ENCODE measurements at places on chromosomes 1 and 21. TPM values are rescaled to one million over a fixed set of nuclear protein-coding genes. Genes with fewer than 3 reads are reported as not detected.

DNA sequence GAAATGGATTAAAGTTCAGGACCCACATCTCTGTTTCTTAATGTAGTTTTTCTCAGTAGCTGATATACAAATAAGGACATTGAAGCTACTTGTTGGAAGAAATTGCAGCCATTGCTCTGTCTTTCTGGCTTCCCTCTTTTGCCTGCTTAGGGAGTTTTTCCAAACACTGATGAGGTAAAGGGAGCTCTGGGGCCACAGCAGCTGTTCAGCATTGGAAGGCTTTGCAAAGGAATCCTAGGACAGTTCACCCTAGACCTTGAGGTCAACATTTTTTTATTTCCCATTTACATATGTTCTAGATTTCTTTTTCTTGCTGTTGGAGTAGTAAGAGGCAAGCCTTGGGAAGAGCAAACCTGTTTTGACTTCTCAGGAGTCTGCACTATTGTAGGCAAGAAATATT, 126.9 kb upstream of the PLPPR5 start:
- no peak for DNase-seq

- DNase-seq: no peak
These were observed 126.1 kb downstream of the NAV1 start for GRCh38 chr1:201665036-201665435.

DNA sequence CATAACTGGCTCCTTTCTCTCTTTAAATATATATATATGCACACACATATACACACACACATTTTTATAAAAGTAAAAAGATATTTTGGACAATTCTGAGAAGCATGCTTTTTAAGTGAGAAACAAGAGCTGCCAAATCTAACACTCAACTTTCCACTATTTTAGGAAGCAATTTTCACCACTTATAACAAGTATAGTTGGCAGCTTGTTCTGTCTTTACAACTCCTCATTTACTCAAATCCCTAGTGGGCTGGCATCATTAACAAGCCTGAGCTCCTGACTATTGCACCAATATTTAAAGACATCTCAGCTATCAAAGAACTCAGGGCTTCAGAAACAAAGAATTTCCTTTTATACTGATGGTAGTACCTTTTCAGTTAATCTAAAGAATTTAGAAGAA, 76.6 kb downstream of the RAB3GAP2 start:
- no peak for DNase-seq

TCEA3 gene
- total RNA-seq: 79.5 TPM

GRCh38 chr1:234961456-234962339, 166.9 kb downstream of the TOMM20 start:
- DNase-seq: no peak

DNA sequence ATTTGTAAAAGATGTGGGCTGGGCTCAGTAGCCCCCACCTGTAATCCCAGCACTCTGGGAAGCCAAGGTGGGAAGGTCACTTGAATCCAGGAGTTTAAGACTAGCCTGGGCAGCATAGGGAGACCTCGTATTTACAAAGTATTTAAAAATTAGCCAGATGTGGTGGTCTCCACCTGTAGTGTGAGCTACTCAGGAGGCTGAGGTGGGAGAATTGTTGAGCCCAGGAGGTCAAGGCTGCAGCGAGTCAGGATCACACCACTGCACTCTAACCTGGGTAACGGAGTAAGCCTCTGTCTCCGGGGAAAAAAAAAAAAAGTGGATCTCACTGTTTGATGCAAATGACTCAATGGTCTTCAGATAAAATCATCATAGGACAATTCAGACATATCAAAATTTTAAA, 77.5 kb upstream of the RBM34 start:
- no peak for DNase-seq

GRCh38 chr1:232702911-232703310, 73.0 kb upstream of the SIPA1L2 start:
- DNase-seq: no peak

GRCh38 chr1:240193679-240194078, 102.0 kb downstream of the FMN2 start:
- DNase-seq: no peak

IRF6 gene
- 30.1 TPM for total RNA-seq

DDR2 gene
- 82.1 TPM for total RNA-seq

DNA sequence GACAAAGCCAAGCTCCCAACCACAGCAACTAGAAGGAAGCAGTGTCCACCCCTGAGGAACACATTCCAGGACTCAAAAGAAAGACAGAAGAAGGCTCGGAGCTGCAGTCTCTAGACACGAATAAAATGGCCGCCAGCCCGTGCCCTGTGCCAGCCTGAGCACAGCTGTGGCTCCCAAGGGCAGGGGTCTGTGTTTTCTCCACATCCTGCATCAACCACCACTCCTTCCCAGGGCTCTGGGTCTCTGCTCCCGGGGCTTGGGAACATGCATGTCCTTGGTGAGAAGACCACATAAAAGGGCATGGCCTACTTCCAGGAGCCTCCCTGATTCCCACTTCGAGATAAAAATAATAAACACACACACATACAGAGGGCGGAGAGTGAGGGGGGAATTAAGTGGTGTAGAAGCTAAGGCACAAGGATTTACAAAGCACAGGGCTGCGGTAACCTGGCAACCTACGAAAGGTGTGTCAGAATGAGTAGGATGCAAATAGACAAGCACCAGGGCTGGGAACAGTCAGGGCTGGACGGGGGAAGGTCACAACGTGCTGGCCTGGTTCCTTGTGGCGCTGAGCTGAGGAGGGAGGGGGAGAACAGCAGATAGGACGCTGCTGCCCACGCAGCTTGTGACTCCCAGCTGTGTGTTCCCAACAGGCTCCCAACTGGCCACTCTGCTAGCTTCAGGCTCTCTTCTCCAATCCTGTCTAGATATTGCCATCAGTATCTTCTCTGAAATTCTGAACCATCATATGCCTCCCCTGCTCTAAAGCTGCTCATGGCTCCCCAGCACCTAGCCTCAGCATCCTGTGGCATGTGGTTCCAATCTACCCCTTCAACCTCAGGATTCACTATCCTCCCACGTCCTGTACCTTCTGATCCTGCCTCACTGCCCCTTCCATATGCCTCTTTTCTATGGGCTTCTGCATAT, 72.5 kb downstream of the CD34 start:
- peak; percentile 76 for DNase-seq

DNA sequence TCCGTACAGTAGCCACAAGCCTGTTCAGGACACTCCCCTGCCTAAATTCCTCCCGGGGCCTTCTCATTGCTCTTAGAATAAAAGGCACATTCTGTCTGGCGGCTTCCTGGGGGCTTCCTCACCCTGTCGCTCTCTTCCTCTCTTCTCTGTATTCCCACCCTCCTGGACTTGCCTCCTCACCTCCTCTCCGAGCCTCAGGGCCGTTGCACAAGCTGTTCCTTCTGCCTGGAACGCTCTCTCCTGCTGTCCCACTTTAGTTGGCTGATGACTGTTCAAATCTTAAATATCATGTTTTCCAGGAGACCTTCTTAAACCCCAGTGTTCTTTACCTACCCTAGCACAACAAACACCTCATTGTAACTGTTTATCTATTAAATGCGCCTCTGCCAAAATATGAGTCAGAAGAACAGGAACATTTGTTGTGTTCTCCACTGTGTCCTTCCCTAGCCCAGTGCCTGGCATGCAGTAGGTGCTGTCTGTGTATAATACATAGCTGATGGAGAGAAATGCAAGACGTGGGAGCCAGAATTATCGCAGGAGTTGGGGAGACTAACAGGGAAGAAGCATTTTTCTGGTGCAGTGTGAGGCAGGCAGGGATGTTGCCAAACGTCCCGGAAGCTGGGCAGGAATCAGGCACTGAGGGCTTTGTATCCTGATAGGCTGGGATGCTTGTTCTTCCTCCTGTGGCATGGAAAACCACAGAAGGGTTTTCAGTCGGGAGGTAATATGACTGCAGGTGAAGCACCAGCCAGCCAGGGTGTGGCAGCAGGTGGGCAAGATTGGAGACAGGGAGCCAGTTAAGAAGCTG, 24.1 kb upstream of the THRAP3 start:
- peak; percentile 74 for DNase-seq

- no peak for DNase-seq
These were observed 45.9 kb downstream of the LUZP1 start for GRCh38 chr1:23122796-23123195.

GRCh38 chr1:234486858-234487840, 8.2 kb upstream of the TARBP1 start:
- no peak for DNase-seq

DNA sequence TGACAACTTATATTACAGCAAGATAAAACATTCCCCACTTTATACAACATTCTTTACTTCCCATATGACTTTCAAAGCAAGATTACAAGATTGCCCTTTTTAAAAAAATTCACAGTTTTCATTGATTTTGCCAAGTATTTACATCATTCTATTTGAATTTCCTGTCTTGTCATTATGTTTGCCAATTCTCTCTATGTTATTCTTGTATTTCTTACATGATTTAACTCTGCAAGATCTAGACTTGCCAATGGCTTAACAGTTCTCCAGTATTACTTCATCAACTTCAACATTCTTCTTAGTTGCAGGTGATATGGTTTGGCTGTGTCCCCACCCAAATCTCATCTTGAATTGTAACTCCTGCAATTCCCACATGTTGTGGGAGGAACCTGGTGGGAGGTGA, 31.6 kb downstream of the FMO4 start:
- no peak for DNase-seq

DNA sequence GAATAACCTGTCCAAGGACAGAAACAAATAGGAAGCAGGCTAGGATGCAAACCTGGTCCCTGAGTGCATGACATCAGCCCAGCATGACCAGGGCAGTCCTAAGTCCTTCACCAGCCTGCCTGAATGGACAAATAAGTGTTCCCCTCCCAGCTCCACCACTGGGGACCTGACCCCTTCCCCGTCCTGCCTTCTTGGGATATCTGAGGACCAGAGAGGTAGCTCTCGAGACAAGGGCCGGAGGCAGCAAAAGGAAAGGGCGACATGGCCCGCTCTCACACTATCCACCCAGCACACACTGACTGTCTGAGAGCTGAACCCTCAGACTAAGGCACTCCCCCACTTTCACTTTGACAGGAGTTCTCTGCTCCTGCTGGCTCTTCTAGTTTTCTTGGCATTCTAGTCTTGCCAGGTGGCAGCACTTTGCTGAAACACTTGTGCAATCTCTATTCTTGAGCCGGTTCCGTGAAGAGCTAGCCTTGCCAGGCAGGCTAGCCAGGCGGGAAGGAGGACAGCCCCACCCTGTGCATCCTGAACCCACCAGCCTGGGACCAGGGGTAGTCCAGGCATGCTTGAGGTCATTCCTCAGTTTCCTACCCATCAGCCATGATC, 251.1 kb upstream of the RAB4A start:
- DNase-seq: no peak

DNA sequence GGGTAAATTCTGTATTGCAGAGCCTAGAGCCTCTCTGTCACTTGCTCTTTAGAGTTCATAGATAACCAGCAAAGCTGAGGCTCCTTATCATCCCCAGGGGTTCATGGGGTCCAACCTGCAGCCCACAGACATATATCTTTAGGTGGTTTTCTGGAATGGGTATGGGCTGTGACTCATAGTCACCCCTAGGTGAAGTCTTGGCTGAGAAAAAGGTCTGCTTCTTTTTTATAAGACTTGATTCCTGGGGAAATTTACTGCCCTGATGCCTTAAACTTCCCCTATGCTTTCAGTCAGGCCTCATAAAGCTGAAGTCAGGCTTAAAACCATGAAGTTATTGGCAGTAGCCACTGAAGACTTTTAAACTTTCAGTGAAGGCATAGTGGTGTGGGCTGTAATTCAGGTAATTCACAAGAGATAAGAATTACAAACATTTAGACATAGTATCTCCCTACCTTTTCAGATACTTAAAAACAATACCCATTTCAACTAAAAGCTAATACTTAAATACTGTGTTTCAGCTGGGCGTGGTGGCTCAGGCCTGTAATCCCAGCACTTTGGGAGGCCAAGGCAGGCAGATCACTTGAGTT, 46.8 kb downstream of the MACO1 start:
- no peak for DNase-seq

GRCh38 chr1:205604059-205604458, 27.8 kb downstream of the ELK4 start:
- no peak for DNase-seq

PLA2G2C gene
- 0.31 TPM for total RNA-seq

LCE1B gene
- total RNA-seq: not detected

DNA sequence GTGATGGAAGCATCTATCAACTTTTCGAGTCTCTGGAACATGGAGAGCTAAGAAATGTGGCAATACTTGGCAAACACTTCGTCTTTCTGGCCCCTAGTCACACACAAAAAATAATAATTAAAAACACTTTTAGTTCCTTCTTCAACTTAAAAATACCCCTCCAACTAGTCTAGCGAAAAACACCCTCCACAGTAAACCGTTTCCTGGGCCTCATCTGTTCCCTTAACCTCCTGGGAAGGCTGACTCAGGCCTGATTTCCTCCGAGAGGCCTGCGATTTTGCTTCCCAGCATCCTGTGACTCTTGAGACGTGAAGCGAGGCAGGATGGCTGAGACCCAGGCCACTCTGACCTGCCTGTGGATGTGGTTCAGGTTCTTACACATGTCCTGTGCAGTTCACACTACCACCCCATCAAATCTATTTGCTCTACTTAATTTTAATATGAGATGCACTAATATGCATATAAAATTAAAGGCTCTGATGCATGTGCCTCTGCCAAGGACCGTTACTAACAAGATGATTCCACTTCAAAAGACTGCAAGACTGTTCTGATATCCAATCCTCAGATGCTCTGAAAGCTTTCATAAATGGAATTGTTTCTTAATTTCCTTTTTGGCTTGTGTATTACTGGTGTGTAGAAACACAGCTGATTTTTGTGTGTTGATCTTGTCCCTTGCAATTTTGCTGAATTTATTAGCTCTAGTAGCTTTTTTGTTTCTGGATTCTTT, 3.5 kb downstream of the NAV1 start:
- DNase-seq: no peak

- no peak for DNase-seq
These were observed 329.0 kb downstream of the OLFM3 start for GRCh38 chr1:101667761-101668160.

IGFN1 gene
- total RNA-seq: 0.25 TPM
